ENCODE measurements at places on chromosomes 13 and 19. TPM values are rescaled to one million over a fixed set of nuclear protein-coding genes. Genes with fewer than 3 reads are reported as not detected.

Gene IL27RA
- polyA plus RNA-seq = 4.9 TPM

Gene MYH14
- 269 TPM for polyA plus RNA-seq

- no peak for DNase-seq
- H3K27me3 ChIP-seq = peaks cover 11% of the 10 kb centered on the region
- H3K36me3 ChIP-seq = peaks cover 20% of the 10 kb centered on the region
- peak overlapping the region; percentile 85 for H3K4me3 ChIP-seq
Measured at GRCh38 chr13:98751861-98752466, 508 bp downstream of the SLC15A1 start.

GRCh38 chr13:98239162-98240076 lies 62.4 kb upstream of the RNF113B start:
- no peak overlapping the region for H3K4me3 ChIP-seq
- no peaks in the 10 kb centered on the region for H3K4me1 ChIP-seq
- H3K36me3 ChIP-seq = no peaks in the 10 kb centered on the region
- H3K27ac ChIP-seq = no peak overlapping the region

DNA sequence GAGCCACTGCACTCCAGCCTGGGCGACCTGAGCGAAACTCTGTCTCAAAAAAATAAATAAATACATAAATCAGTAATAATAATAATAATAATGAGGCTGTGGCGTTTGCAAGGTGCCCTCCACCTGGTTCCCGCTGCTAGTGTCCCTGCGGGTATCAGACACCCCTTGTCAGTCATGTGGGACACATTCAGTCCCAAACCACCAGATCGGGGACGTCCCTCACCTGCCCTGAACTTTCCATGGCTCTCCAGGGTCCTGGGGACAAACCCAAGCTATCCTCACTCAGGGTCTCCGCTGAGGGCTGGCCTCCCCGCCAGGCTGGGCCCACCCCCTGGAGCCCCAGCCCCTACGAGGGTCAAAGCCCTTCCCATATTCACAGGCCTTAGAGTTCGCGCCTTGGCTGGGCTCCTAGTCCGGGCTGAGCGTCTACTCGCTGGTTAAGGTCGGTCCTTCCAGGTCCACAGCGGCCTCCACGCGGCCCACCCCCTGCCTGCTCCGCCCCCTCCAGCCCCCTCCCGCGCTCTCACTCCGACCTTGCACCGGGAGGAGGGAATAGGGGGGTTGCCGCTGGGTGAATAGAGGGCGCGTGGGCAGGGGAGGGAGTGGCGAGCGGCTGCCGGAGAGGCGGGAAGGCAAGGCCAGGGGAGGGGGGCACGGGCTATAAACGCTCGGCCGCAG lies 349 bp upstream of the KISS1R start:
- H3K27ac ChIP-seq = no peak overlapping the region
- no peak for DNase-seq
- H3K4me1 ChIP-seq = no peaks in the 10 kb centered on the region
- H3K27me3 ChIP-seq = peaks cover 43% of the 10 kb centered on the region
- no peak overlapping the region for H3K4me3 ChIP-seq
- H3K36me3 ChIP-seq = no peaks in the 10 kb centered on the region

Data from small intestine (tissue), 16 donors.